GM12892 (cell line): ENCODE measurements at places on chromosomes 3 and 15.

DNA sequence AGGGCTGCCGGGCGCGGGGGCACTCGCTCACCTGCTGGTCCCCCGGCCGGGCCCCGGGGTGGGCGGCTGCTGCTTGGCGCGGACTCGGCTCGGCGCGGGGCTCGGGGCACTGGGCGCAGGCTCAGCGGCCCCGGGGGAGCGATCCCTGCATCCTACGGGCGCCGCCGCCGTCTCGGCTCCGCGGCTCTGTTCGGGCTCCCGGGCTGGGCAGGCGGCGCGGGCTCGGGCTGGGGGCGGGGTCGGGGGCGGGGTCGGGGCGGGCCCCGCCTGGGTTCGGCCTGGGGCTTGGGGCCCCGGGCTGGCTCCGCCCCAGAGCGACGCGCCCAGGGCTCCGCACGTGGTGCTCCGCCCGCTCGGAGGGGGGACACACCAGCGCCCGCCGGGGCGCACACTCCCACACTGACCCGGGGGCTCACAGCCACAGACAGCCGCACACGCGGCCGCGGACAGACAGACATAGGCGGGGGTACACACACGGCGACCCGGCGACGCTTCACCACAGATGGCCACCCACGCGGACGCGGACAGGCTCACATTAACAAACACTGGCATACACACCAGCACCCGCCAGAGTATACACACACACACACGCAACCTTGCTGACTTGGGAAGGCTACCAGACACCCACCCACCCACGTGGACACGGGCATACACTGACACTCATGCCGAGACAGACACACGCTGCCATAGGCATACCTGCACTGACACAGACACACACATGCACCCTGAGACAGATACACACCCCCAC, at the start of gene SCN5A:
Gene SCN5A (minus strand): TSS at position 188 of the 748 bp plus-strand sequence. CDS start 16,380 bp downstream, outside the sequence.
- DNase-seq: peak; percentile 57

DNA sequence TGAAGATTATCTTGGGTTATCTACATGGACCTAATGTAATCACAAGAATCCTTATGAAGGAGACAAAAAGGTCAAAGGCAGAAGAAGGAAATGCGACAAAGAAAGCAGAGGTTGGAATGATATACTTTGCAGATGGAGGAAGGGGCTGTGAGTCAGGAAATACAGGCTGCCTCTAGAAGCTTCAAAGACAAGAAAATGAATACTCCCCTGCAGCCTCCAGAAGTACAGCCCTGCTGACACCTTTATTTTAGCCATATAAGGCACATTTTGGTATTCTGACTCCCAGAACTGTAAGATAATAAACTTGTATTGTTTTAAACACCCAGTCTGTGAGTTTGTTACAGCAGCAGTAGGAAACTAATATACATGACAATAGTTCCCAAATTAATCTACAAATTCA, 58.6 kb downstream of the SIDT1 start:
- DNase-seq: no peak

DNA sequence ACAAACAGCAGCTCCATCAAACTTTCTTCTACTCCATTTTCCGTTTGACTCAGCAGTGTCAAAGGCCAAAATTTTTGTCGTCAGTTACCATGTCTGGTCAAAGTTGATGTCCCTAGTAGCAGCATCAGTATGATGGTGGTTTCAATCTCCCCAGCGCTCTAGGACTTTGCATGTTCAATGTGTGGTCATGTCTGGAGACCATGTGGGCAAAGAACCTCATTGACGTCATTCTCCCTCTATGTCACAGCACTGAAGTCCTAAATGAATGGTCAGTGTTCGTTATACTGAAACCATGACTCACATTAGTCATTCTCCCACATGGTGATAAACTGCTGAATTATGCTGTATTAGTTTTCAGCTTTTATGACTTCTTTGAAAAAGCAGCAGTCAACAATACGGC, 23.2 kb downstream of the SHC4 start:
- no peak for DNase-seq

DNA sequence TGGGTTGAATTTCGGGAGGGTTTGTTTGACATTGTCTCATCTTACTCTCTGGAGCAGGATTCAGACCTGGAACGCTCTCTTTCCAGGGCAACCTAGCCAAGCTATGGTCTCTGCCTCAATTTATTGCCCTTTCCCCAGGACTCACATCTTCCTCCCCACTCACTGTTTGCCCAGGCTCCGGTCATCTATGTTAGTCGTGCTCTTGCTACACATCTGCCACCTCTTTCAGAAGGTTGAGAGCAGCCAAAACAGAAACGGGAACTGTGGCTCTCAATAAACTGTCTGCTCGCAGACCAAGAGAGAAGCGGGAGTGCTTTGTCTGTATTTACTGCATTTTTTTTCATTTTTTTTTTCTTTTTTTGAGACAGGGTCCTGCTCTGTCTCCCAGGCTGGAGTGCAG, 81.6 kb downstream of the ST6GAL1 start:
- DNase-seq: no peak

DNA sequence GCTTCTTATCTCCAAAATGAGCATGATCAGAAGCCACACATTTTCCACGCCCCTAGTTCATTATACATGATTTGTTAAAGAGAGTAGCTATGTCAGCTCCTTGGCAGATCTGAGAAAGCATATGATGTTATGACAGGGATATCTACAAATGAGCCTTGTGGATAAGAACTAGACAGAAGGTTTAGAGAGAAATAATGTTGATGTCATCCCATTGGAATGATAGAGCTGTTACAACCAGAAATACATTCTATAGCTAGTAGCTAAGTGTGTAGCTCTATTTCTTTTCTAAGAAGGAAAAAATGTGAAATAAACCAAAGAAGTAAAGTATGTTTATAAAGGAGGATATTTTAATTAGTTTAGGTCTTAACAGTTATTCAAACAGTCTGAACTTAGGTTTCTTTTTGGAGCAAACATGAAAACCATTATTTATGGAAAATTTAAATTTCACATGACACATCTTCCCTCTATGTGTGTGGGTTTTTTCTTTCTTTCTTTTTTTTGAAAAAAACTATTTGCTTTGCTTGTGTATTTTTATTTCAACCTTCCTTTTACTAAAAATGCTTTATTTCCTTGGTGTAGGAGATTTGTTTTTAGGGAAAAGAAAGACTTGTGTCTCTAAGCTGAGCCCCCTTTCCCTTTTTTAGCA, 167.7 kb downstream of the GHSR start:
- DNase-seq: no peak

DNA sequence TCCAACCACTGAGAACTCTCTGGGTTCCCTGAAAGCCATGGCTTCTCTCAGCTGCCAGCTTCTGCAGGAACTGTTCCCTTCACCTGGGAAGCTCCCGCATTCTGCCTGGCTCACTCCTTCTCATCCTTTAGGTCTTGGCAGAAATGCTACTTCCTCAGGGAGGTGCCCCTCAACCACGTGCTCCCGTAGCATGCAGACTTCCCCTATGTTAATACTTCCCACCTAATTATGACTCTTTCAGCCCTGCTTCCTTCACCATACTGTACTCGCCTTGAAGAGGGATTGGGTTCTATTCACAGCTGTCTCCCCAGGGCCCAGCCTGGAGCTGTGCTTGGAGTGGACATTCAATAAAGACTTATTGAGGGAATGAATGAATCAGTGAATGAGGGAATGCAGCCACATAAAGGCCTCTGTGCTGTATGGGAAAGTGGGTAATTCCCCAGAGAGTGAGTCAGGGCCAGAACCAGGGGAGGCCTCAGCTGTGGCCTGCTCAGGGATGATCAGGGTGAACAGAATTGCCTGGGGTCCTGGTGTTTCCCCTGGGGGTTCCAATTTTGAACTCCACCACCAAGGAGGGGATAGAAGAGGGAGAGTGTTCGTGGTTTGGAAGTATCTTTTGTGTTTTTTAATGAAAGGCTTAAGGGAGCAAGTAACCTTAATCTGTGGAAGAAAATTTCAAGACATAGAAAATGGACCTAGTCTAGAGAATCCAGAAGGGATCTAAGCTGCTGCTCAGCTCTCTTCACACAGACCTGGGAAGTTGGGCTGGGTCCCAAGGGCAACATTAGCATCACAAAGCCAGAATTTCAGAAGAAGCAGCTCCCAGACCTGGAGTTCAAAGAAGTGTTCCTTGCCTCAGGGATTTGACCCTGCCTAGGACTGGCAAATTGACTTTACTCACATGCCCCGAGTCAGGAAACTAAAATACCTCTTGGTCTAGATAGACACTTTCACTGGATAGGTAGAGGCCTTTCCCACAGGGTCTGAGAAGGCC, 14.6 kb upstream of the FAM107A start:
- no peak for DNase-seq

GRCh38 chr3:187954873-187955586, 198.9 kb upstream of the LPP start:
- no peak for DNase-seq

DNA sequence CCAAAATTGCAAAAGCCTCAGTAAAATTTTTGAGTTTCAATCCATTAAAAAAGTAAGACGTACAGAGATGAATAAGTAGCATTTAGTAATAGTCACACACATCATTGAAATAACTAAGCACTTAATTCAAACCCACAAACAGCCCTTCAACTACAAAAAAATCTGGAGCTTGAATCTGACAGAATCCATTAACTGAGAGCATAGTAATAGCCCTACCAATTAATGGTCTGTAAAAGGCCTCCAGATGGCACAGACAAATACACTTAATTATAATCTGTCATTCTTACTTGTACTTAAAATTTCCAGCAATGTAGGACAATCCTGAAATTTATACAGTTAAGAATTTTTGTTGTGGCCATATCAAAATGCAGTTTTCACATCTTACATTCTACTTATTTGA, 246.9 kb downstream of the VGLL3 start:
- DNase-seq: no peak

DNA sequence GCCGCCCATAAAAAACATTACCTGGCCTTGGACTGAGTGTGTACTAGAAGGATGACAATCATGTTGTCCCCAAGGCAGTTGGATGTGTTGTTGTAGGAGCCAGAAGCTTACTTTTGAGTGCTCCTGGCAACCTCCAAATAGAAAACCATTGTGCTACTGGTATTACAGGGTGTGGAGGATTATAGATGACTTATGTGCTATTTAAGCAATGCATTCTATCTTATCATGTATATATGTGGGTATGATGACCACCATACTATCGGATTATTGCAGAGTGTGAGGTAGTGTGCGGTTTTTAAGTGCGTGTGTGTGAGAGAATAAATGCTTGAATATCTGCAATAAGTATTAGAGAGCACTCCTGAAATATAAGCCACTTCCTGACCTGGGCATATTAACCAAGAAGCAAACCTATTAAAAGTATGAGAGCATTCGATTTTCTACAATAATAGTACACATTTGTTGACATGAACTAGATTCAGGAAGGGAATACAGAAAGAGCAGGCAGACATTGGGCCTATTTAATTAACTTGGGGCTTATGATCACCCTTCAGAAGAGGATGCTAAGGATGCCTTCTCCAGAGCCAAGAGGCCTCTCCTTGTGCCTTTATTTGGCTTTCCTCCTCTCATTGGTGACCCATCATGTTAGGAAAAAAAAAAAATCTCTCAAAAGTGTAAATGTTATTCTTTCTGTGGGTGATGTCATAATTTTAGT, 11.7 kb upstream of the MBNL1 start:
- DNase-seq: no peak

GRCh38 chr15:51424780-51425179, 83.3 kb downstream of the GLDN start:
- DNase-seq: no peak

- DNase-seq: no peak
Measured at GRCh38 chr3:197912741-197913476, 37.1 kb upstream of the RPL35A start.

DNA sequence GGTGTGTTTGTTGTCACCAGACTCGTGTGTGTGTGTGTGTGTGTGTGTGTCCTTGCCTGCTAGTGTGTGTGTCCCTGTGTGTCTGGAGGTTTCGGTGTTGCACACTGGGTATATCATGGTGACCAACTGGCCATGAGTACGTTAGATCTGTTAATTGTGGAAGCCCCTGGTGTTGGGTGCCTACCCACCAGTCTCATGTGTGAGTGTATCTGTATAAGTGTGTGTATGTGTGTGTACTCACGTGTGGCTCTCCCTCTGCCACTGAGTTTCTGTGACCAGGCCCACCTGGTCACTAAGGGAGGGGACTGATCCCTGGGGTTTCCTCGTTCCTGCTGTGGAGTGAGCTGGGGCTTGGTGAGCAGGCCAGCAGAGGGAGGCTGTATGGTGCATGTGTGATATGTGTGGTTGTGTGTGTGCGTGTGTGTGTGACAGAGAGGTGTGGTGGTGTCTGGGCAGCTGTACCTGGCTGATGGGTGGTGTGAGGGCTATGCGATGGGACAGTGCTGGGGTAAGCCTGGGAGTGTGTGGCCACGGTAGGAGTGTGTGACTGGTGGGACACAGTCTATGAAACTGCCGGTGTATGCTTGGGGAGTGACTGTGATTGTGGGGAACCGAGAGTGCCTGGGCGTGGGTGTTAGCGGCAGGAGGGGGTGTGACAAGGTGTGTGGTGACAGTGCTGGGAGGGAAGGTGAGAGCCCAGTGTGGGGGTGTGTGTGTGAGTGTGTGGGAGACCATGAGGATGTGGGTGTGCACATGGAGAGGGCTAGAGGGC, 1.8 kb downstream of the PRKCD start:
- no peak for DNase-seq

GRCh38 chr3:119035014-119035346, 334 bp upstream of the IGSF11 start:
- DNase-seq: no peak

GRCh38 chr3:109316162-109316730, at the start of gene DPPA2:
DPPA2 (minus strand) TSS chr3:109316517; CDS start chr3:109314542, 1,975 bp downstream.
- DNase-seq: no peak

DNA sequence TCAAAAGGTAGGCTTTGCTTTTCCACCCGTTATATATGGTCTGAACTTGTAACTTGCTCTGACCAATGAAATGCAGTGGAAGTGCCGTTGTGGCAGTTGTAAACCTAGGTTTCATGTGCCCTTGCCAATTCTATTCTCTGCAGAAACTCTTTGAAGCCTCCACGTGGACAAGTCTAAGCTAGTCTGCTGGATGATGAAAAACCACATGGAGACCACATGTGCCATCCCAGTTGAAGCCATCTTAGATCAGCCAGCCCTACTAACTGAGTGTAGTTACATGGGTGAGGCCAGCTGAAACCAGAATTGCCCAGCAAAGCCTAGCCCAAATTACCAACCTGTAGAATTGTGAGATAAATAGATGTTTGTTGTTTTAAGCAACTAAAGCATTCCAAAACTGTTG, 183.7 kb upstream of the KCNH8 start:
- DNase-seq: no peak

DNA sequence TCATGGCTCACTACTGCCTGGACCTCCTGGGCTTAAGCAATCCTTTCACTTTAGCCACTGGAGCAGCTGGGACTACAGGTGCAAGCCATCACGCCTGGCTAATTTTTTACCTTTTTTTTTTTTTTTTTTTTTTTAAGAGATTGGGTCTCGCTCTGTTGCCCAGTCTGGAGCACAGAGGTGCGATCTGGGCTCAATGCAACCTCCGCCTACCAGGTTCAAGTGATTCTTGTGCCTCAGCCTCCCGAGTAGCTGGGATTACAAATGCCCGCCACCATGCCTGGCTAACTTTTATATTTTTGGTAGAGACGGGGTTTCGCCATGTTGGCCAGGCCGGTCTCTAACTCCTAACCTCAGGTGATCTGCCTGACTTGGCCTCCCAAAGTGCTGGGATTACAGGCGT, 50.7 kb upstream of the MELTF start:
- no peak for DNase-seq

DNA sequence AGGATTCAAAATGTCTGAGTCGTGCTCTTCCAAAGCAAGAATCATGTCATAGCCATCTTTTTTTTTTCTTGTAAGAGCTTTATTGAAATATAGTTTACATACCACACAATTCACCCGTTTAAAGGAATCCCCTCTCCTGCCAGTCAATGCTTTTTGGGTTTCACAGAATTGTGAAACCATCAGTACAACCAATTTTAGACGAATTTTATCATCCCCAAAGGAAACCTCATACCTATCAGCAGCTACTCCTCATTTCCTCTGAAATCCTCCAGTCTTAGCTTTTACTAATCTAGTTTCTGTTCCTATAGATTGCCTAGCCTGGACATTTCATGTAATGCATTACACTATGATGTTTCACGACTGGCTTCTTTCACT, 39.6 kb downstream of the ADIPOQ start:
- DNase-seq: no peak
